ENCODE measurements at places on chromosomes 6 and 20.

DNA sequence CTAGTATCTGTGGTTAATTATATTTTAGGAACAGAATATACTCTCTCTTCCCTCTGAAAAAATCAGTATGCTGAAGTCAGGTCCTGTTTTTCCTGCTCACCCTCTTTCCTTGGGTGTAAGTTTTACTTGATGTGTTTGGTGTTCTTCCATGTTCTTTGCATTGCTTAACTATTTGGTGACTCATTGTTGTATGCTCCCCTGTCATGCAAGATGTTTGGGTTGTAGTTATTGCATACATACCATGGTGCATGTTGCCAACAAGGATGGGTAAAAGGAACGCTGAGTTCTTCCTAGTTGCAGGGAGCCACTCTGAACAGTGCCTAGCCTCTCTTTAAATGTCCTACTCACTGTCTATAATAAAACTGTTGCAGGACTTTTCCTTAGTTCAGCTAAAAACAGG lies 207.9 kb upstream of the LAMP5 start:
- no peak for DNase-seq

GRCh38 chr6:16932920-16933319 lies 168.9 kb upstream of the STMND1 start:
- DNase-seq, result no peak

GRCh38 chr6:11353921-11354389 lies 121.5 kb upstream of the NEDD9 start:
- DNase-seq, result peak; percentile 35

DNA sequence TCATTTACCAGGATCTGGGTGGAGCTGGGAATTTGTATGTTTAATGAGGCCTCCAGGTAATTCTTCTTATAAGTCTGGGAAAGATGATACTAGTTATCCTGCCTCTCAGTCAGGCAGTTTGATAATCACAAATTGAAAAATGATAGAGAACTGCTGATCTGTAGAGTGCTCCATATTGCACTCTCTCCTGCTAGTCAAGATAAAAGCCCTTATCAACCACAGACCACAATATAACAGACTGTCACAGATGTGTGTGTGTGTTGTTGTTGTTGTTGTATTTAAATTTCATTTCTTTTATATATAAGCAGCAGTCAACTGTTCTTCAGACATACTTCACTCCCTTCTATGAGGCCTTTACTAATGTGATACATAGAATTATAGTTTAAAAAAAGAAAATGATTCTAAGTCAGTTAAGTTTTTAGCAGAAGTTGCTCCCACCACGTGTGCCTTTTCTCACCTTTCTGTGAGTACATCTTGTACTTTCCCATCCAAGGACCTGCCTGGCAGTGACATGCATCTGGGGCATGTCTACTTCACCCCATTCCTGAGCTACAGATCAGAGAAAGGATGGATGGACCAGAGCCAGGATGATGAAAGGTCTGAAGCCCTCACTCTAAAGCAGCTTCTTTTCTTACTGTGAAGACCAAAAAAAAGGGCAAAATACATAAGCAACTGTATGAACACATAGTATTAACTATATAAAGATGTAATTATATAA lies 29.8 kb downstream of the TENT5A start:
- no peak for DNase-seq

GRCh38 chr20:3248167-3248992 lies 9.4 kb upstream of the SLC4A11 start:
- no peak for DNase-seq

DNA sequence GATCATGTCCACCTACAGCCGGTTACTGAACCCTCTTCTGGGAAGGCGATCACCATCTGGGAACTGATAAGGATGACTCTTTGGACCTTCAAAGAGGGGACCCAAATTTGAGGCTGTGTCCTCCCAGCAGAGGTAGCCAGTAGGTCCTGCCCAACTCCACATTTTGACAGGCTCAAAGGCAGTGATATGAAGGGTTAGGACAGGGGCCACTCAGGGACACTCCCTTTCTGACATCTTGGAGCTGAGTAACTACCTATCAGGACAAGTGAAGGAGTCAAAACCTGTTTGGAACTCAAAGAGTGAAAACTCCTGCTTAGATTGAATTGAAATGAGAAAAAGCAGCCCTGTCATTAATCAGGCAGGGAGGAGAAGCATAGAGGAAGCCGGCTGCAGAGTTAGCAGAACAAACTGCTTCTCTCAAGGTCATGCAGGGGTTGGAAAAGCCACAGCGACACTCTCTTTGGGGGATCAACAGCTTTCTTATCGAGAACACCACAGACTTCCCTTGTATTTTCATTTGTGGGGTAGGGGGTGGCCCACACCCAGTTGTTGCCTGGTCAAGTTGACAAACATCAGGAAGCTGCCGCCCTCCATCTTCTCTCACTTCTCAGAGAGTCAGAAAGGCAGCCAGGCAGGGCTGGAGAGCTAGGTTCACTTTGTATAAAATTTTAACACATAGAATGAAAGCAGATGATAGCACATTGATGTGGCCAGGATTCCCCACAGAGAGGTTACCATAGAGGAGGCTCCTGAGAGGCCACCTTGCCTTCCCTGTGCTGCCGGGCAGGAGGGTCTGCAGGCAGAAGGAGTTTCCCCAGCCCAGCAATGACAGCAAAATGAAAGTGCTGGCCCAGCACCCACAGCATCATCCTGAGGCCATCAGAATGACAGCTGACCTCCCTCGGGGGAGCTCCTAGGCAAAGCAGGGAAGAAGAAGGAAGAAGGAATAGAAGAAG lies 47.6 kb downstream of the AGPAT4 start:
- DNase-seq, result peak; percentile 29

- peak; percentile 52 for DNase-seq
These were observed 127.2 kb upstream of the TAB2 start for GRCh38 chr6:149190224-149190831.

DNA sequence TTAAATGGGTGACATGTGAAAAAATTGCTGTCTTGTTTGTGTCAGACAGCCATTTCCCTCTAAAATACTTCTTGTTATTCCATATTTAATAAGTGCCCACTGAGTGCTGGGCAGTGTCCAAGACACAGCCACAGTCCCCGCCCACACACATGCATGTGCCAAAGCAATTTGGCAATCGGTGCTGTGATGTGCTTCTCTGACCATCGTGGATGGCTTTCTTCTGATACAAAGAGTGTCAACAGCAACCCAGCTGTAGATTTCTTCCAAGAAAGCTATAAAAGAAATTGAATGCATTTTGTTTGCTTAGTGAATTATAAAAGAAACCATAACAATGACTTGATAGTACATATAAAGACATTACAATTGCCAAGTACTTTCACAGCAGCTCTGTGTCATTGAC lies 140.5 kb upstream of the ATXN1 start:
- no peak for DNase-seq

DNA sequence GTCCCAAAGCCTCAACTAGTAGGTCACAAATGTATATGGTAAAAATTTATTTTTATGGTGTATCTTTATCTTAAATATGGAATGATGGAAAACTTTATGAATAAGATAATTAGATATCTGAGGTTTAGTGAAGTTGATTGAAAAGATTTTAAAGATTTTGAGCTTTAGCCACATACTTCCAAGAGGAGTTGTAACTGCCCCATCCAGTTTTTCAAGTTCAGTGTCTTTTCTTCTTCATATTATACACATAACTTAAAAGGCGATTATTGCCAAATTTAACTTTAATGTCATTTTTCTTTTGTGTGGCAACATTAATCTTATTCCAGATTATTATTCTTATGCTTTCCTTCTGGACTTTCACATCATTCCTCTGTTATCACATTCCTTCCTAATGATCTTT lies 266.4 kb downstream of the TINAG start:
- no peak for DNase-seq

GRCh38 chr6:18323935-18324705 lies 59.8 kb upstream of the DEK start:
- no peak for DNase-seq

- DNase-seq, result no peak
These were observed 5.9 kb downstream of the NUDT3 start for GRCh38 chr6:34386316-34387137.
